Chondrocyte (in vitro differentiated cells): ENCODE measurements at places on chromosomes 3 and 15. TPM values are rescaled to one million over a fixed set of nuclear protein-coding genes. Genes with fewer than 3 reads are reported as not detected.

The PLA2G4D gene
- total RNA-seq = not detected in 3 replicates

DNA sequence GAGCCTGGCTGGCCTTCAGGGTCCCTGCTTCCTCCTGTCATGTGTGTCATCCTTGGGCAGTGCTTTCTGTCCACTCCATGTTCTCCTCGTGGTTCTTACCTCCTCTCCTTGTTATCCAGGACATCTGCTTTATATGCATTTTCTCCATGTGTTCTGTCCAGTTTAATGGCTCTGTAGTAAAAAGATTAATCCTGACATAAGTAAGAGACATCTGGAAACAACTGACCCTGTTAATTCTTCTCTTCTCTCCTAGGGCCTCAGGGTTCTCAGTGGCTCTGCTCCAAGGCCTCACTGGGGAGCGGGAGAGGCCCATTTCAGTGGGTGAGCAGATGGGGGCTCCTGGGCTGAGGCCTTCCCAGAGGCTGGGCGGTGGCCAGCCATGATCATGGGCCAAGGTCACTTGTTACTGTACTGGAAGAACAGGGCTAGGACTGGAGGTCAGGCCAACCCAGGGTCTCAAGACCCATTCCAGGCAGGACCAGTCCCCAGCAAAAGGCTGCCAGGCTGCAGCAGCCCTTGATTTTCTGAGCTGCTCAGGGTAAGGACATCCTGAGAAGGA lies 20.2 kb upstream of the CDCP1 start:
- no peak for DNase-seq
- peak overlapping the region; percentile 98 for H3K27ac ChIP-seq
- H3K4me3 ChIP-seq = no peak overlapping the region
- peaks cover 57% of the 10 kb centered on the region for H3K4me1 ChIP-seq
- H3K27me3 ChIP-seq = no peaks in the 10 kb centered on the region

DNA sequence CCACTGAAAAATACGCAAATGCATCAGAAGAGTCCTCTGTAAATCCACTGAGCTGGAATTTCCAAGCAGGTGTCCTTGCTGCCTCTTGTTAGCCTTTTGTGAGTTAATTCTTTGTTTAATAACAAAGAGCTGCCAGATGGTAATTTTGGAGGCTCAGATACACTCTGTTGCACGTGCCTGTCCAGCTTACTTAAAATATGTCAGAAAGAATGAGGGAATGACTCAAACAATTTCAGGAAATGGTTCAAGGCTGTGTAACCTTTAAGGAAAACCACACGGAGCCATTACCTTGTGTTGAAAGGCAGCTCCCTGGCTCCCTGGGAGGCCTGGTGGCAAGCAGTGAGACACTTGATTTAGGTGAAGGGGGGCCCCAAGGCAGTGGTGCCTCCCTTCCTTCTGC lies 302.2 kb upstream of the CTDSPL start:
- H3K27ac ChIP-seq = no peak overlapping the region
- no peaks in the 10 kb centered on the region for H3K36me3 ChIP-seq
- DNase-seq = no peak
- no peaks in the 10 kb centered on the region for H3K27me3 ChIP-seq

DNA sequence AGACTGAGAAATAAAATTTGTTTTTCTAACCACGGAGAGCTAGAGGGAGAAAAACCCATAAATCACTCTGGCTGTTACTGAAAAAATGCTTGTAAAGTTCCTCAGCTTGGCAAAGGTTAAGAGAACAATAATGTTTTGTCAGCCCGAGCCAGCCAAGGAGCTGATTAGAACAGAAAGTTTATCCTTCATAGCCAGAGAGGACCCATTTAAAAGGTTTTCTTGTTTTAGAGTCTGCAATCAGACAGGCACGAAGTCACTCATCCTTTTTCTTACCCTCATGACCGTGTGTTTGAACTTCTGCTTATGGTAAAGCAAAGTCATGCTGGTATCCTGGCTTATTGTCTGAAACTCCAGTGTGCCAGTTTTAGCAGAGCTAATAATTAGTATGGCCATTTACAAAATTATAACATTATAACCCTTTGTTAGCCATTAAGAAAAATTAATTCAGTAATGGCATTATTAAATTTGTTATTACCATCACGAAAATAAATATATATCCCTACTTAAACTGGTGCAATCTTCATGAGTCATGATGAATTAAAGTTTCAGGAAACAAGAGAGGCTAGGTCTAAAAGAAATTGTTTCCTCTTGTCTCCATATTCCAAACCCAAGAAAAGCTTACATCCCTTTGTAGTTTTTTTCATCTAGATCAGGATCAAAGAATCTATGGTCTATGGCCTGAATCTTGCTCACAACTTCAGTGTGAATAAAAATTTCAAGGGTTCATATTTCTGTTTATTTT lies 13.5 kb upstream of the STXBP5L start:
- no peaks in the 10 kb centered on the region for H3K36me3 ChIP-seq
- H3K27me3 ChIP-seq = peaks cover 36% of the 10 kb centered on the region
- no peak overlapping the region for H3K4me3 ChIP-seq

The DUOX1 gene
- 0.21 TPM in 1 of 3 replicates, not detected in the others for total RNA-seq
